ENCODE measurements at places on chromosomes 1 and 21.

GRCh38 chr21:26282058-26282457 lies 111.5 kb upstream of the APP start:
- DNase-seq: peak; percentile 56

GRCh38 chr1:84940481-84940880 lies 47.5 kb upstream of the LPAR3 start:
- DNase-seq: no peak

GRCh38 chr1:153698020-153698922 lies 19.8 kb downstream of the NPR1 start:
- no peak for DNase-seq

GRCh38 chr1:53153752-53154151 lies 11.3 kb upstream of the SLC1A7 start:
- no peak for DNase-seq

DNA sequence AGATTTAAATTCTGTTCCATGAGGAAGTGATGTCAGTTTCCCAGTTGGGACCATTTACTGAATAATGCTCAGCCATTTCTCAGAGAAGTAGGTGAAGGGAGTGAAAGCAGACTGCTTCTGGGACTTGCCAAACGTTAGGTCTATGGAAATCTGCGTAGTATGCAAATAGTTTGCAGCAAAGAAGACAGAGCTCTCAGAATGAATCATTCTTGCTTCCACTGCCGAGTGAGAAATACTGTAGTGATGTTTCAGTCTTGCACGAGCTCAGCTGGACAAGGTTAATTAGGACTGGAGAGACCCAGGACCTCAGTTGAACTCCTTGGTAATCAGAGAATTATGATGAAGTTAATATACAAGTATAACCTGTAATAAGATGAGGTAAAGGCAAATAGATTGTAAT lies 317.7 kb upstream of the DAB1 start:
- DNase-seq: no peak

DNA sequence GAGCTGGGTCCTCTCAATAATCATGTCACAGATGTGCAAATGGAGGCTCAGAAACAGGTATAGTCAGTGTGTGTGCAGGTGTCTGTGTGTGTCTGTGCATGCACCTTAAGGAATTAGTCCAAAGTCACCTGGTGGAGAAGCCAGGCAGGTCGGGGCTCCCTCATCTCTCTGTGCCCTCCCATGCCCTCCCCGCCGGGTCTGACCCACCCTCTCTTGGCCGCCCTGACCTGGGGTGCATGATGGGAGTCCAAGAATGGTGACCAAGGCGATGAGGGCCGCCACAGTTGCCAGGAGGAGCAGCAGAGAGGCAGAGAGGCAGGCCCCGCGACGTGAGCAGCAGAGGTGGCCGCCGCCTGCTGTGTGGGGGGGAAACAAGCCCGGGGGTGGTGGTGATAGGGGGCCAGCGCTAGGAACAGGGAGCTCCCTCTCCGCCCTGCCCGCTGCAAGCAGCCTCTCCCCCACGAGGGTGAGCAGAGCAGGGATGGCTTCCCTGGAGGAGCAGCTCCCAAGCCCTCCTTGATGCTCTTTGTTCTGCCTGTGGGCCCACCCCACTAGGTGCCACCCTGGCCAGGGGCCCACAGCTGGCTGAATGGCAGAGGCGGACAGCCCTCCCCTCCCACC lies 3.9 kb downstream of the LDLRAD1 start:
- no peak for DNase-seq

GRCh38 chr1:204293605-204294337 lies 66.0 kb downstream of the PLEKHA6 start:
- DNase-seq: no peak

GRCh38 chr1:96926176-96926575 lies 204.6 kb downstream of the PTBP2 start:
- DNase-seq: no peak

DNA sequence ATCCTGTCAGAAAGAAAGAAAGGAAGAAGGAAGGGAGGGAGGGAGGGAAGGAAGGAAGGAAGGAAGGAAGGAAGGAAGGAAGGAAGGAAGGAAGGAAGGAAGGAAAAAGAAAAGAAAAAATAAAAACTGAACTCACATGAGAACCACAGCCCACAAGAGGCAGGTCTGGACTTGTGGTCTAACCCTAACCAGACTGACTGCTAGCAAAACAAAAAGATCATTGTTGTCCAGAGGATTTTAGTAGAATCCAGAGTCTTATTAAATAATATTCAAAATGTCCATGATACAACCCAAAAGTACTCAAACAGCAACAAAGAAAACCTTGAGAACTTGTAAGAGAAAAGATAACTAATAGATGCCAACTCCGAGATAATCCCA lies 4.7 kb upstream of the ITGB2 start:
- DNase-seq: no peak

DNA sequence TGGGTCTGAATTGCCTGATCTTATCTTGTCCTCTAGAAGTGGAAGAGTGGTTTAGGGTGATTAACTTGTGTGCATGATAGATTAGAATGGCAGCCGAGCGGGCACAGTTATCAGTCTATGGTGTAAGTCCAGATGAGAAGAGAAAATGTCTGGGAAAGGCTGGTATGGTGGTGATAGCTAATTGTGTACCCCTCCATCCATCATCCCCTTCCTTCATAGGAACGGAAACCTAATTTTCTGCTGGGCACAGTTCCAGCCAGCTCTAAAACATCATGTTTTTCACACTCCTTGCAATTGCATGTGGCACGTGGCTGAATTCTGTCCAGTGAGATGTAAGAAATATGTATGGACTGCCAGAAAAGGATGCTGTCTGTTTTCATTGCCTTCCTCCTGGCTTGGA lies 40.9 kb upstream of the ZP4 start:
- no peak for DNase-seq

GRCh38 chr1:36711480-36711879 lies 228.8 kb upstream of the CSF3R start:
- DNase-seq: no peak

- peak; percentile 57 for DNase-seq
Observed at GRCh38 chr1:24930260-24931145, at the start of gene RUNX3. TSS of gene RUNX3 (minus strand) at chr1:24930276. CDS start at chr1:24929868, 408 bp downstream.

- no peak for DNase-seq
Observed at GRCh38 chr1:78640462-78640861, 9.2 kb upstream of the IFI44 start.

DNA sequence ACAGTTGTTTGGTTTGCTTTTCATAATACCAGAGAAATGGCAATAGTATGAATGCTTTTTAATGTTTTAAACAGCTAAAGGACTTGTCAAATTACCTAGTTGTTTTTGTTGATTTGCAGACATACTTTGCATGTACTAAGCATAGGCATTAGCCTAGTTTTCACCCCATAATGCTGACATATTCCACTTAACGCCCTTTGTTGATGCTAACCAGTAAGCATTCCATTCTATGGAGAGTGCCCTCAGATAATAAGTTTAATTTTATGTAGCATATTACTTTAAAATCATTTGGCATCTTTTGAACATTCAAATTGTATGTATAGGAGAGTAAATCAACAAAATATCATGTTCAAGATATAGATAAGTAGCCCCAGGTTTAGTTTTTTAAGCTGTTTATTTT lies 32.5 kb downstream of the RGS21 start:
- DNase-seq: no peak

GRCh38 chr1:76084029-76084627 lies 9.6 kb downstream of the ST6GALNAC3 start:
- DNase-seq: no peak

DNA sequence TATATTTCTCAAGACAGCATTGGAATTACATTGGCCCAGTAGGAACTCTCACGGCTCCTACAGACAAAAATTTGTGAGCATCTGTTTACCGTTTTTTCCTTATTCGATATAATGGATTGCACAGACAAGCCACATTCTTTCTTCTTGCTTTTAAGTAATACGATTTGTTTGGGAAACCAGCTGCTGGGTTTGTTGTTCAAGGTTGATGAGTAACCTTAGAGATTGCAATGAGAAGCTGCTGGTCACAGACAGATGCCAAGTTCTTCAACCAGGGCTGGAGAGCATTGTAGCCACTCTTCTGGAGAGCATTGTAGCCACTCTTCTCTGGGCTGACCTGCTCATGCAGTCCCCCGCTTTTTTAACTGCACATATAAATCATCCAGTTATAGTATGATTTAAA lies 1.4 kb upstream of the MIA3 start:
- no peak for DNase-seq

DNA sequence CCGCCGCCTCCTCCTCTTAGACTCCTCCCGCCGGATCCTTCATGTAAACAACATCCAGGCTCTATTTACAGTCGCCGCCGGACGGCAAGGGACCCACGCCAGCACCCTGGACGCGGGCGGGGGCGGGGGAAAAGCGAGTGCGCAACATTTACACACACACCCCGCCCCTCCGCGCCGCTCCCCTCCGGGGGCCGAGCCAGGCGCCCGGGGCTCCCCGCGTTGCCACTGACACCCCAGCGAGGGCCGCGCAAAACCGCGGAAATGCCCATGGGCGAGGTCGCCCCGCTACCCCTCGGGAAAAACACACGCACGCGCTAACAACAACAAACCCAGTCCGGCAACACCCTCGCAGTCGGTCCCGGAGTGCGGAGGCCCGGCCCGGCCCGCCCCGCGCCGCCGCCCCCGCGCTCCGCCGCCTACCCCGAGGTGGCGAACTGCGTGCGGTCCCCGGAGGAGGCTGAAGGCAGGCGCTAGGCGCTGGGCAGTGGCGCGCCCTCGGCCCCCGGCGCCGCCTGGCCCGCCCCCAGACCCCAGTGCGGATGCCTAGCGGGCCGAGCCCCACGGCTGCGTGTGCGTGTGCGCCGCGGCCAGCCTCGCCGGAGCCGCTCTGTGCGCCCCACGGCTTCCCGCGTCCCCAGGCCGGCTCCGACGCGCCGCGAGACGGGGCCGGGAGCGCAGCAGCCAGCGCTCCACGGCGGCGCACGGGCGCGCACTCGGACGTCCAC lies 81.1 kb upstream of the AK4 start:
- peak; percentile 58 for DNase-seq

DNA sequence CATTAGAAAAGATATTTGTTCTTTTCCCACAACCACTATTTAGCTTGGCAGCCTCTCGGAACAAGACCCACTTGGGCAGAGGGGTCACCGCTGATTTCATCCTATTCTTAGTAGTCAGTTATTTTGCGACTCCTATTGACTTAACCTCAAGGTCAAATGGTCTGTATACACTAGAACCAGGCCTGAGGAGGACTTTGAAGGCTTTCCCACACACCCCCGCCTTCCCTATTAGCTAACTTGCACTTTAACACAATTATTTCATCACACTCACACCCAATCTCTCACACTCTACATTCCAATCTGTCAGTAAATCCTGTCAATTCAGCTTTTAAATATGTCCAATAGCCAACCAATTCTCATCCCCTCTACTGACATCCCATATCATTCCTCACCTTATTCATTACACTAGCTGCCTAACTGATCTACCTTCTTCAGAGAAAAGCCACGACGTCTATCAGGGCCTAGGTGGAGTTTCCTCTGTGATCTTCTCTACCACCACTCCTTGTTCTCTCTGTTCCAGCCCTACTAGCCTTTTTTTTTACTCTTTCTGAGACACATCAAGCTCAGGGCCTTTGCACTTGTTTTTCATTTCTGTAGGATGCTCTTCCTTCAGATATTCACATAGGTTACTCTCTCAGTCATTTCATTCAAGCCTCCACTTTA lies 1.0 kb upstream of the NIBAN1 start:
- DNase-seq: no peak

DNA sequence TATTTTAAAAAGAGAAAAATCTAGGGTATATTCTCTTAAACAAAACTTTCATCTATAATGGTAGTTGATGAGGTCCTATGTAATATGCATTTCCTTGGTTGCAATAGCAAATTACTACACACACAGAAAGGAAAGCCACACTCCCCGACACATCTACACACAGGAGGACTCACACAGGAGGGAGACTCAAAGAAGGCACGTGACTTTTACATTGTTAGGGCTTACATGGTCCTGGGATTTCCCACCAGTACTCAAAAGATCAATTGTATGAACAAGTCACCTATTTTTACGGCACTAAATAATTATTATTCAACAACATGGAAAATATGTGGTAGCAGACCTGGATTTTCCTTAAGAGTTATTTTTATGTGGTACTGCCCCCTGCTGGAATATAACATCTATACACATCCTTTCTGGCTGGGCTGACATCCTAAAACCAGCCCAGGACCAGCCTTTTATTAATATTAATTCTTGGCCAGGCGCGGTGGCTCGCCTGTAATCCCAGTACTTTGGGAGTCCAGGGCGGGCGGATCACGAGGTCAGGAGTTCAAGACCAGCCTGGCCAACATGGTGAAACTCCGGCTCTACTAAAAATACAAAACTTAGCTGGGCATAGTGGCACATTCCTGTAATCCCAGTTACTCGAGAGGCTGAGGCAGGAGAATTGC lies 33.9 kb upstream of the LGALS8 start:
- DNase-seq: peak; percentile 65

Measured in COR-L47 (cell line).